Aorta (tissue), 5 donors: ENCODE measurements at places on chromosomes 11 and 22.

DNA sequence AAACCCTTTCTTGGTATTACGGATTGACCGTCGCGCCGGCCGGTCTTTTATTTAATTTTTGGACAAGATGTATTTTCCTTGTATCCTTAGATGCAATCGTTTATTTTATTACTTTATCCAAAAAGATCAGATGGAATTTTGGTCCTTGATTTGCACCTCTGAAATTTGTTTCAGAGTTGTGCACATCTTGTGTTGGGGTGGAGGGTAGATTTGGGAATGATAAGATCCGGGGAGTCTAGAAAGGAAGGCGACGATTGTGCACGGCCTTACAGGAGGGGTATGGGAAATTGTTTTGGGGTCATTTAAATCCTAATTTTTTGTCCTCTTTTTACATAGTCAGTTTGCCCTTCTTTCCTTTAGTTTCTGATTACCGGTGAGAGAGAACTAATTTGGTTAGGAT is 1.4 kb downstream of the KDM2A start:
- DNase-seq, result no peak

GRCh38 chr22:32676191-32676590 is 125.3 kb upstream of the TIMP3 start:
- DNase-seq, result no peak

DNA sequence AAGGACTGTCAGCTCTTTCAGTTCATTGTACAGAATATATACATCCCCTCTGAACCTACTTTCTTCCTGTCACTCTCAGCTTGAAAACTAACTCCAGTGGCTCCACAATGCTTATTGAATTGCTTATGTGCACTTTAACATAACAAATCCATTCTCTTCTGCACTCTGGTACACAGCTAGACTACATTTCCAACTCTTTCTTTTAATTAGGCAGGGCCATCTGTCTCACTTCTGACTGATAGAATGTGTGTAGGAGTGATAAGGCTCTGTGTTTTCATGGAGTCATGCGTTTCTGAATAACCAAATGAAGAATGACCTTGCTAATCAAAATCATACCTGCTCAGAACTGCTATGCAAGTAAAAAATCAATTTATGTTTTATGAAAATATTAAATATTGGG is 278.5 kb upstream of the CCDC179 start:
- no peak for DNase-seq

GRCh38 chr11:36316049-36316448 is 20.0 kb downstream of the PRR5L start:
- no peak for DNase-seq

GRCh38 chr11:19808076-19808911 is 95.7 kb downstream of the NAV2 start:
- no peak for DNase-seq

- DNase-seq, result peak; percentile 48
Observed at GRCh38 chr11:73293356-73293936, 14.6 kb upstream of the ARHGEF17 start.

- DNase-seq, result no peak
Observed at GRCh38 chr22:35868938-35869337, 151.3 kb downstream of the APOL5 start.

DNA sequence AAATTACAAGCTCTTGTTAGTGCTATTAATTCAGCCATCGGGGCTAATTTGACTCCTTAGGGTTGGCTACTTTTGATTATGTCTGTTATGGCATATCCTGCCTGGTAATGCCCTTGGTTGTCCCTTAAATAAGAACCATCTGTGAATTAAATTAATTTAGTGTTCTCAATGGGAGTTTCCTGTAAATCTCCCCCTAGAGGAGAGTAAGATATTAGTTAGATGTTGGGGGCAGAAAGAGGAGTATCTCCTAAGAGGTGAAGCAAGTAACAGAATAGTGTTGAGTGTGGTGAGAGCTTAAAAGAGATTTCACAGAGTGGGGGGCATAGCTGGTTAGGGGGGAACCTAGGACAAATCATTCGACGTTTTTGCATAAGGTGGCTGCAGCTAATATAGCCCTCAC is 1126.9 kb downstream of the JRKL start:
- DNase-seq, result no peak

DNA sequence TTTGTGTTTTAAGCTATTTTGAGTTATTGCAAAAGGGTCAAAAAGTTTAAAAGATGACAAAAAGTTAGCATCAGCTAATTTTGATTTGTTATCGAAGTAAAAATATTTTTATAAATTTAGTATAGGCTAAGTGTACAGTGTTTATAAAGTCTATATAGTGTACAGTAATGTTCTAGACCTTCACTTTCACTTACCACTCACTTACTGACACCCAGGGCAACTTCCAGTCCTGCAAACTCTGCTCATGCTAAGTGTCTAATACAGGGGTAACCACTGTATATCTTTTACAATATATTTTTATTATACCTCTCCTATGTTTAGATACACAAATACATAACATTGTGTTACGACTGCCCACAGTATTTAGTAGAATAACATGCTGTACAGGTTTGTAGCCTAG is 59.7 kb downstream of the PDGFD start:
- no peak for DNase-seq

GRCh38 chr22:29692327-29692640 is 27.5 kb upstream of the CABP7 start:
- DNase-seq, result no peak

- no peak for DNase-seq
Observed at GRCh38 chr22:24011735-24012068, 598 bp downstream of the CABIN1 start.

DNA sequence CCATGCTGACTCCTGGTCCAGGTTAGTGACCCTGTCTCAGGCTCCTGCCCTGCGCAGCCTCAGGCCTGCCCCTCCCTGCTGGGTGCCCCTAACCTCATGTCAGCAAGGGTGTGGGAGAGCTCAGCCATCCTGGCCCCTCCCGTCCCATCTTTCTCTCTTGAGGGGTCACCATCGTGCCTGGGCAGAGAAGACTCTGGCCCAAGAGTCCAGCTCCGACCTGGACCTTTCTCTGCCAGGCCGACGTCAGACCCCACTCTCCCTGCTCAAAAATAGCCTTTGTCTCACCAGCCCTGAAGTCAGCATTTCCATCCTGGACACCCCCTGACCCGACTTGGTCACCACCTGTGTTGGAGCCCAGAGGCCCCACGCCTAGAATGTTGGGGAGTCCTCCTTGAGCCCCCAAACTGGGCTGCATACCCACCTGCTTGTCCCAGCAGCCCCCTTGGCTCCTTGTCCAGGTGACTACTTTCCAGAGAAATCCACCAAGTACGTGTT is 4.9 kb downstream of the SCGB1C1 start:
- peak; percentile 25 for DNase-seq

DNA sequence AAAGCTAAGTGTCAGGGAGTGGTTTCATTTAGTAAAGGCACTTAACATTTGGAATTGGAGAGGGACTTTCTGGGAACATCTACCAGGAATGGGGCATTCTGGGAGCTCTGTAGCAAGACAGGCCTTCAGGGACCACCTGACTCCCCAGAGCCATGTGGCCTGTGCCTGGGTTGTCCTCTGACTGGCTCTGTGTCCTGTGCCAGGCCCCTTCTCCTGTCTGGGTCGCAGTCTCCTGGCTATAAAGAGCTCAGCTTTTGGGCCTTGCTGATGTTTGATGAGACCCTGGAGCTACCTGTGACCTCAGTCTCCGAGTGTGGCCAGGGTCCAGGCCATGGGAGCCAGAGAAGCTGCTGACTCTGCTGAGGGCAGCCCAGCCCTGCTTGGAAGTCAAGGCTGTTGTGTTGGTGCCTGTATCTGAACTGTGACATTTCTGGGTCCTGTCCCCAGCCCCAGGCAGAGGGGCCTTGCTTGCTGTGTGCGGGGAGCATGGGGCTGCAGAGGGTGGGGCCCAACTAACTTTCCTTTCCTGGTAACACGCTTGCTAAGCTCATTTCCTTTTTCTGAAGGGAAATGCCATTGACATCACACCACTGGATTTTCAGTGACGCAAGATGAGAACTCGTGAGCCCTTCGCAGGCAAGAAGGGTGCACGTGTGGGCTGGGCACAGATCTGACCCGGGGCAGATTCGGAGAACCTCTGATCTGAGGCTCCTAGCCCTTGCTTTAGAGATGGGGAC is 41.3 kb downstream of the LRRC32 start:
- DNase-seq, result peak; percentile 87

- no peak for DNase-seq
Observed at GRCh38 chr22:49524362-49524761, 303.3 kb downstream of the BRD1 start.

GRCh38 chr22:24390156-24390555 is 37.2 kb upstream of the ADORA2A start:
- DNase-seq, result no peak

DNA sequence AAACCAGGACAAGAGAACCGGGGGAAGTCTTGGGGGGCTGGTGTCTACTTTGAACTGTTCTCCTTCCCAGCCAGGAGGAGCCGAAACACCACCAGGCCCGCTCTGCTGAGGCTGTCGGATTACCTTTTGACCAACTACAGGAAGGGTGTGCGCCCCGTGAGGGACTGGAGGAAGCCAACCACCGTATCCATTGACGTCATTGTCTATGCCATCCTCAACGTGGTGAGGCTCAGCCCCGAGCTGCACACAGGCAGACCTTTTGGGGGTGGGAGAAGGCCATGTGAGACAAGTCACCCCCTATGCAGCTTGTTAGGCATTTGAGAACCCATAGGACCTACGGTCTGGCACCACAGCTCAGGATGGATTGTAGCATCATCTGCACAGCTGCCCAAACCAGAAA is 2.8 kb downstream of the HTR3A start:
- DNase-seq, result no peak

GRCh38 chr22:38460426-38460840 is 5.4 kb upstream of the KCNJ4 start:
- DNase-seq, result no peak

DNA sequence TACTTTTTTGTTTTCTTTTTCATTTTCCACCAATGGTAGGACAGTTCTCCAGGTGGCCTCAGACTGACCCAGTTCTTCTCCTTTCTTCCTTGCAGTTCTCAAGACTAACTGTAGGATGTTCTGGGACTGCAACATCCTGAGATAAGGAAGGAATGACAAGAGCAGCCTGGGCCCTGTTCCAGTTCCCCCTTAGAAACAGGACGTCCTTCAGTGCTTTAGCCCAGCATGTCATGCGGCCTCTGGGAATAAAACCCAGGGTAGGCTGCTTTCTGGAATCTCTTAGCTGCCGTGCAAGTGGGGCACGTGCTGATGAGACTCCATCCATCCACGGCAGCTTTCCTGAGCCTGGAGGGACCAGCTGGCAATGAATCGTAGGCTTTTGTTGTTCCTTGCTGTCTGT is 24.0 kb upstream of the CADM1 start:
- DNase-seq, result no peak

DNA sequence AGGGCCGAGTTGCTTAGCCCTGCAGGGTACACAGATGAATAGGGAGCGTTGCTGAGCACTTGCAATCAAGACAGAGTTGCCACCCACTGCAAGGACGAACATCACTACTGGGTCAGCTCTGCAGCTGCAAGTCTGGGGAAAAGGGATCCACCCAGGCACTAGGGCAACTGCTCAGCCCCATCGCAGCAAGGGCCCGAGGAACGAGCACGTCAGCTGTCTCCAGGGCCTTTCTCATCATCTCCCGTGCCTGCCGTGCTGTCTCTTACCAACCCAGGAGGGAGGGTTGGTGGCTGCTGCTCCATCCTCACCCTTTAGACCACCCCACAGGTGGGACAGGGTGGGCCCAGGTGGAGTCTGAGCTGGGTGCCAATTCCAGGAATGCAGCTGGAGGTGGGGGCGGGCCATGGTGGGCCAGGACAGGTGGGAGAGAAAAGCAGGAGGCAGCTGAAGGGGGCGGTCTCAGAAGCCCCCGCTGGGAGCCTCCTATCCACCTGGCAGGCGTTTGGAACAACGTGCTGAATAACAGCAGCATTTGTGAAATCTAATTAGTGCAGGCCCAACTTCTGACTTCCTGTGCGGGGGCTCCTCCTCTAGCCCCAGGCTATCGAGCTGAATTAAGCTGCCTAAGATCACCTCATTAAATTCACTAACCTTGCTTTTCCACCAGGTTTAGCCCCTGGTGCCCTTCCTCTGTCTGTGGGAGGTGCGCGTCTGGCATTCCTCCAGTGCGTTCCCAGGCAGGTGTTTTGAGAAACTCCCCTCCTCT is 252.5 kb downstream of the ST3GAL4 start:
- DNase-seq, result no peak

- peak; percentile 24 for DNase-seq
Observed at GRCh38 chr22:44406341-44407170, 91.5 kb downstream of the RTL6 start.

DNA sequence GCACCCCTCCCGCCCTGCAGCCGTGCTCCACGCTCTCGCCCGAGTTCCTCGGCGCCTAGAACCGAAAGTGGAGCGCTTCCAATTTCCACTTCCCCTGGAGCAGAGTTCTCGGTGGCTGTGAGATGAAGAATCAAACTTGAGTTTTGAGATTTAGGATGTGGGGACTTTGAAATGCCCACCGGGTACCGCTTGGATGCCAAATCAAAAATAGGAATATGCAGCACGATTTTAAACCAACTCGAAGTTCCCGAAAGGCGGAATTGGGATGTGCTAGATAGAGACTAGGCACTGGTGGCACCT is 569 bp downstream of the POLA2 start:
- no peak for DNase-seq

GRCh38 chr11:78363024-78363619 is 54.5 kb downstream of the GAB2 start:
- DNase-seq, result no peak

- DNase-seq, result no peak
Observed at GRCh38 chr22:26830837-26831236, 173.4 kb downstream of the MIAT start.

- DNase-seq, result no peak
Observed at GRCh38 chr22:21443057-21443734, 24.0 kb upstream of the TMEM191C start.

DNA sequence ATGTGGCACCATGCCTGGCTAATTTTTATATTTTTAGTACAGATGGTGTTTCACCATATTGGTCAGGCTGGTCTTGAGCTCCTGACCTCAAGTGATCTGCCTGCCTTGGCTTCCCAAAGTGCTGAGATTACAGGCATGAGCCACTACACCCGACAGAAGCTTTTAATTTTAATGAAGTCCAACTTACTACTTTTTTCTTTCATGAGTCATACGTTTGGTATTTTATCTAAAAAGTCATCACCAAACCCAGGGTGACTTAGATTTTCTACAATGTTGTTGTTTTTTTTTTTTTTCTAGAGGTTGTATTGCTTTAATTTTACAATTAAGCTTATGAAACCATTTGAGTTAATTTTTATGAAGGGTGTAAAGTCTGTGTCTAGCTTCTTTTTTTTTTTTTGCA is 34.9 kb downstream of the JRKL start:
- DNase-seq, result no peak
